SW 1271 (cell line): ENCODE measurements at places on chromosomes 3 and 15.

GRCh38 chr3:156356537-156357363 is 198.2 kb downstream of the SSR3 start:
- no peak for DNase-seq

DNA sequence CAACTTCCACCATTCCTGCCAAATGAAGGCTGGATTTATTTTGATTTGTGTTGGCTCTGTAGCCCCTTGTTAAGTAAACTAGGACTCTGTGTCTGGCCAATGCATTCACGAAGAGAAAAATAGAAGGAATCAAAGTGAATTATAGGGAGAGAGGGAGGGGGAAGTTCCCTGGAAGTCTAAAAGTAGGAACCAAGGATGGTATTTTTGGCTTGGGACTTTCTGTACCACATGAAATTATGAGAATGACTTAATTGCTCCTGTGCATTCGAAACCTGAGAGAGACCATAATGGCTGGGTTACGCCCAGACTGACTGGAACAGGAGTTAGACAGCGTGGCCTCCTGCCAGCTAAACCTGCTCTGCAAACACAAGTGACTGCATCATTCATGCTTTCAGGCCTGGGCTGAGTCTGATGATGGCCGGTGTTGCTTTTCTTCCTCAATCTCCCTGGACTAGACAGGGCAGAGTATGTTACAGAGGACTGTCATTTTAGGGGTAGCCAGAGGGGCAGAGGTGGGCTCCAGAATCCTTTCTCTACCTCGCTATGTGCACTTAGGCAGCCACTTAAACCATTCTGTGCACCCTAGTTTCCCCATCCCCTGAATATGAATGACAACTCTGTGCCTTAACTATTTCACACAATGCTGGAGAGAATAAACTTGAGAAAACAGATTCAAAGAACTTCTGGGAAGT is 58.9 kb downstream of the MYO1E start:
- DNase-seq = no peak

- DNase-seq = no peak
Measured at GRCh38 chr15:23401627-23402026, 45.4 kb downstream of the GOLGA6L2 start.

DNA sequence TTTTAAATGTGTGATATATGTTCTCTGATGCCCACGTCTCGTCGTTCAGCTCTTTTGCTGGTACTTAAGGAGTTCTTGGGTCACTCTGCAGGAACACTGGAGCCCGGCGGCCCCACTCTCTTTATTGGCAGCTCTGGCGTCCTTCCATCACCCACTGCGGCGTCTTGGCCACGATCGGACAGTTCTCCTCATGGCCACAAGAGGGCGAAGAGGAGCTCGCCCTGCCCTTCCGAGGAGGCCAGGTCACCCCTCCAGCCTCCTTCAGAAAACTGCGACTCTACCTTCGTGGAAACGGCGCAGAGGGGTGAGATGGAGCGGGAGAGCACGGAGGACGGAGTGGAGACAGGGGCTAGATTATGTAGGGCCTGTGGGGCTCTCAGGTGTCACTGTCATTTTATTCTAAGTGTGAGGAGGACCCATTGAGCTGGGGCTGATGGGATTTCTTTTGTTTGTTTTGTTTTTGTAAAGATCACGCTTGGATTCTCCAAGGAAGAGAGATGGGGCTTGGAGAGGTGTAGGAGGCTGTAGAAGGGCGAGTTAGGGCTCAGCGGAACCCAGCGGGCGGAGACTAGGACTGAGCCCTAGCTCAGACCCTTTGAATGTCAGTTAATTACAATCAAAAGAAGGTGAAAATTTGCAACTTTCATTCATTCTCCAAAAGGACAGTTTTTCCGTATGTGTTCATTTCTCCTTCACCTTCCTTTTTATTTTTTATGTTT is 28.0 kb upstream of the GABRA5 start:
- DNase-seq = no peak

DNA sequence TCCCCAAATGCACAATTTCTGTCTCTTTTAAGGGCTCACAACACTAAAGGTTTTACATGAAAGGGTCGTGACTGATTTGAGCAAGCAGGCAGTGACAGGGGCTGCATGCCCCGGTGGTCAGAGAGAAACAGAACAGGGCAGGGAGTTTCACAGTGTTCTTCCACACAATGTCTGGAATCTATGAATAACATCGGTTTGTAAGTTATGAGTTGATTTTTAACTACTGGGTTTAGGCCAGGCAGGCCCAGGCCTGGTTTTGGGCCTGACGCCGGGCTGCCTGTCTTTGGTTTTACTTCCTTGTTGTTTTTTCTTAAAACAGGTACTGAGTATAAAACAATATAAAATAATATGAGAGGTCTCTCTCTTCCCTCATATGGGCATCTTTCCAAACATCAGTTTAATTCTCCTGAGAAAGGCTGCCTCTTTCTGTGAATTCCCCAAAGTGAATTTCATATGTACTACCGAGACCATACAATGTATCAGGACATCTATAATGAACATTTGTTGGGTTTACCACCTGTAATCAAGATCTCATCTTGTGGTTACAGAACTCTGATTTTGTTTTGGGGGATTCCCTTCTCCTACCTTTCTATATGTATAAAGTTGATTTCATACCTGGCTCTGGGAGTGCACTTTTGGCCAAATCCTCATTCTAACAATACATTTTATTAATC is 74.4 kb downstream of the CD200 start:
- DNase-seq = no peak

GRCh38 chr15:51368751-51369450 is 27.4 kb downstream of the GLDN start:
- DNase-seq = no peak

GRCh38 chr3:103440539-103441203 is 1005.9 kb downstream of the ZPLD1 start:
- DNase-seq = no peak

DNA sequence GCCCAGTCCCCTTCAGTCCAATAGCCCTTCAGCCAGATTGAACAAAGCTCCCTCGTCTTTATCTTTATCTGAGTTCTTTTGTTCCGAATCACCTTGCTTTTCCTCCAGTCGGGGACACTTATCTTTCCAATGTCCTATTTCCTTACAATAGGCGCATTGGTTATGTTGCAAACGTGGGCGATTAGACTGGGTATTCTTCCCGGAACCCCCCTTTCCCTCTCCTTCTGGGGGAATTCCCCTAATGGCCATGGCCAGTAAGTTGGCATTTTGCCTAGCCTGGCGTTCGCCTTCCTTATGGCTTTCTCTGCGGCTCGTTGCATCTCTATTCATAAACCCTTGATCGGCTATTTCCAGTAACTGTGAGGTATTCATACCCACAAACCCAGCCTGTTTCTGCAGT is 82.2 kb upstream of the VEPH1 start:
- DNase-seq = no peak

- DNase-seq = no peak
Measured at GRCh38 chr3:194342861-194343560, 8.1 kb downstream of the CPN2 start.

DNA sequence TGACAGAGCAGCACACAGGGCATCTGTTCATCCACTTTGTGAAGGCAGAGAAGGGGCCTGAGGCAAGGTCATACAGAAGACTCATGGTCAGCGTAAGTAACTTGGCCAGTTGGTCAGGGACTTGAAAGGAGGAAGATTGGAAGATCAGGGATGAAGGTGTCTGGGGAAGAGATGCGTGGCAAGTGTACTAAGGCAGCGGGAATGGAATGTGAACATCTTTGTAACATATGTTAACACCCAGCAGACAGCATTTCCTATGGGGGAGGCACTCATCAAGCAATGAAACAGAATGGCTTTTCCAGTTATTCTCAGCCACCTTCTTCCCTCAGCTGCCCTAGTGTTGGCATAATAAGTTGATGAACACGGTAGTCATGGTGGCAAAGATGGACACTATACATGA is 7.8 kb upstream of the RFC4 start:
- no peak for DNase-seq

- DNase-seq = peak; percentile 37
Measured at GRCh38 chr3:11835028-11835639, 11.6 kb downstream of the TAMM41 start.

DNA sequence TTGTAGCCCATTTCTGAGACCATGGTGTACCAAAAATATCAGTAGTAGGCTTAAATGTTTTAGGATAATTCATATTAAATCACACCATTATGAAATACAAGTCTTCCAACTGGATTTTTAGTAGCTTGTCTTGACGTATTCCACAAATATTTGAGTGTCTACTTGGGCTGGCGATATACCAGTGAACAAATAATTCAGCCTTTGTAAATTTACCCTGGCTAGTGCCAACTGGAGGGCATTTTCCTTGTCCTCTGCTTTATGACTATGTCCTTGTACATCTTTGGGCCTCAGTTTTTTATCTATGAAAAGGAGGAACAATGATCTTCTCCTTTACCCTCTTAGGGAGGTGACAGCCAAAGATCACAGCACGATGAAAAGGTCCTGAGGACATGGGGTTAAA is 114.8 kb downstream of the FRMD4B start:
- DNase-seq = no peak

DNA sequence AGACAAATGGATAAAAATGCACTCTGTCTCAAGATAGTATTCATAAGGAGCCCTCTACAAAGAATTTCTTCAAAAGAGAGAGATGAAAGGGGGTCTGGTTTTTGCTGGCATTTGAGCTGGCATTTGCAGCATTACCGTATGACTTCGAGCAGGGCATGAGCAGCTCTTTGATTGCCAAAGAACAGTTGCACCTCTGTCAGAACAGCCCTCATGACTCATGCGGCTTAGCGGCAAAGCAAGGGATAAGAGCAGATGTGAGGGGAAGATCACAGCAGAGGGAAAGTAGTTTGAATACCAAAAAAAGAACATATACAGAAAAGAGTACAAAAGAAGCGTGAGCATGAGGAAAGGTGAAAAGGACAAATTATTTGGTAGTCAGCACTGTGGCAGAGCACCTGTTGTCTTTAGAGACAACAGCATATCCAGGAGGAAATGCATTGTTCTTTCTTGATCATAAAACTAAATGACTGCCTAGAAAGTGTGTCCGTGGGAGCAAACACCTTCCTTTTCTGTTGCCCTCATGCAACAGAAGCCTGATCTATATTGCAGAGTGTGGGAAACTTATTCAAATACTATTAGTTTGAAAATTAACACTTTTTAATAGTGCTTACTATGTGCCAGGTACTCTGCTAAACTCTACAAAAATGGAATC is 80.5 kb upstream of the SLC24A5 start:
- DNase-seq = no peak

DNA sequence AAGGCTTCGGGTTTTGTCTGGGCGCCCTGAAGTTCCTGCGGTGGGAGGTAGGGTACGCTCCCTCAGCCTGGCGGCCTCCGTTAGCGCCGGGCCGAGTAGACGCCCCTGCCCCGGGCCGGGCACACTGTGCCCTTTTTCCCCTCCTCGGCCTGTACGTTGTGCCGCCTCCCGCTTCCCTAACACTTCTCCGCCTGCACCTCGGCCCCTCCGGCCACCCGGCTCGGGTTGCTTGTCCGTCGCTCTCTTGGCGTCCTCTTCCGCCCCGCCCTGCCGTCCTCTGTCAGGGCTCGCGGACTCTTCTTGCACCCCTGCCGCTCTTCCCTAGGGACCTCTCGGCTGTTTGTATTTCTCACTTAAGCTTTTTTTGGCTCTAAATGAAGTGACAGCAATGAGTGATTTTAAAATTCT is 384 bp downstream of the KNL1 start:
- no peak for DNase-seq

DNA sequence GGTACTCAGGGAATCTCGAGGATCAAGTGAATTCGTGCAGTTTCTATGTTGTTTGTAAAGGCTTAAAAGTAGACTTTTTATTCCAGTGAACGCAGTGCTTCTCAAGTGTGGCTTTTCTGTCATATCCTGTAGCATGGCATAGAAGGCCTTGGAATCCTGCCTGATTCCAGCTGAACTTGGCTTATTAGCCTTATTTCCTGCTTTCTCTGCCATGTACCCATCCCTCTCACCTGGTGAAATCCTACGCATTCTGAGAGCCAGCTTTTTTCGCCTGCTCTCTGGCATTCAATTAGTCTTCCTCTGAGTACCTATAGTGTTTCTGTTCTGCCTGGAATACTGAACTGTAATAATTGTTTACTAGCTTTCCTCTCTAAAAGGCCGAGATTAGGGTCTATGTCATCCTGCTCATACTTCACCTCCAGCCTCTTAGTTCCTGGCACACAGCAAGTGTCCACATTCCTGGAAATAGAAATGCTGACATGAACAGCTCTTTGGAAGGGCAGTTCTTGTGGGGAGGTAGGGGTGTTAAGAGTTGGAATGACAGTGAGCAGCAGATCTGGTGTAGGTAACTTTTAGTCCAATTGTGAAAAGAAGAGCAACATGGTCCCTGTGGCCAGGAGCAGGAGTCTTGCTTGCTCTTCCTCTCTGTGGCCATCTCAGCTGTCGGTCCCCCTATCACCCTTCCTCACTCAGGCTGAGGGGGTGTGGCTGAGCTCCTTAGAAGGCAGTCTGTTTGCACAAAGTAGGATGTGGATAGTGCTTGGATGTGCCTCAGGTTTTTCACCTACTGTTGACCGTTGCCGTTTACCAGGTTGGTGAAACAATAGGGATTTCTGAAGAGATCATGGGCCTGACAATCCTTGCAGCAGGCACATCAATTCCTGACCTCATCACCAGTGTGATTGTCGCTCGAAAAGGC is 30.4 kb downstream of the SLC24A1 start:
- no peak for DNase-seq

DNA sequence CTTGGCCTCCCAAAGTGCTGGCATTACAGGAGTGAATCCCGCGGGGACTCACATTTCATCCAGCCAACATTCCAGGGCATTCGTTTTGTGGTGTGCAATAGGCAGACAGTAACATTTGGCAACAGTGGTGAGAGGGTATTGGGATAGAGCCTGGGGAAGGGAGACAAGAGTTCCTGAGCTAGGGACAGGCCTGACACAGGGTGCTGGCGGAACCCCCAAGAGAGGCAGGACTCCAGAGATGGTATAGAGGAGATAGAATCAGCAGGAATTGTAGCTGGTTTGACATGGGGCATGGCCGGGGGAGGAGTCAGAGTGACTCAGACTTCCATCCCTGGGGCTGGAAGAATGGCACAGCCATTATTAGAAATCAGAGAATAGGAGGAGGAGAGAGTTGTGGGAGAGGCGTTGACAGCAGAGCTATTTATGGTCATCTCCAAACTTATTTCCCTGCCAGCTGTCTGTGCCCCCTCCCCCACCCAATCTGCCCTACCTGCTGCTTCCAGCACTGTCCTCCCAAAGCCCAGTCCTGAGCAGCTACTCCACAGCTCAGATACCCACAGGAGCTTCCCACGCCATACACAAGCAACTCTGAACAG is 4.4 kb upstream of the IDH2 start:
- DNase-seq = peak; percentile 53

- no peak for DNase-seq
Measured at GRCh38 chr3:139548801-139549200, 9.3 kb upstream of the RBP1 start.

- DNase-seq = no peak
Measured at GRCh38 chr3:88703501-88704059, 403.8 kb upstream of the EPHA3 start.

- no peak for DNase-seq
Measured at GRCh38 chr3:52366527-52366926, 50.4 kb downstream of the DNAH1 start.

- DNase-seq = no peak
Measured at GRCh38 chr15:43210172-43210745, 10.6 kb downstream of the EPB42 start.

- DNase-seq = no peak
Measured at GRCh38 chr3:87982421-87982820, 76.4 kb downstream of the CGGBP1 start.

GRCh38 chr15:31660816-31661215 is 334.2 kb downstream of the KLF13 start:
- no peak for DNase-seq

GRCh38 chr3:30696403-30696819 is 90.0 kb downstream of the TGFBR2 start:
- no peak for DNase-seq

GRCh38 chr3:3860235-3860634 is 61.0 kb downstream of the LRRN1 start:
- DNase-seq = no peak

- no peak for DNase-seq
Measured at GRCh38 chr3:30522476-30522875, 83.9 kb upstream of the TGFBR2 start.
